Activated CD4-positive, alpha-beta T cell treated with anti-CD3 and anti-CD28 coated beads, Interleukin-2, amount 10 ng/mL, durations not matched to agents 24 days and 14 days (primary cell): ENCODE measurements at places on chromosomes 12 and 14. TPM values are rescaled to one million over a fixed set of nuclear protein-coding genes. Genes with fewer than 3 reads are reported as not detected.

The MYF5 gene
- not detected in 2 replicates for total RNA-seq

The FOXA1 gene
- total RNA-seq, result 0.07 TPM in 1 of 2 replicates, not detected in the other

The FLVCR2 gene
- 3.6 and 5.4 TPM in 2 replicates for total RNA-seq

The GPR137C gene
- 0.07 and 0.24 TPM in 2 replicates for total RNA-seq

The ADCY4 gene
- total RNA-seq, result 1.6 and 2.8 TPM in 2 replicates

The MAP1LC3B2 gene
- 0.68 TPM in 1 of 2 replicates, not detected in the other for total RNA-seq

The SERPINA1 gene
- 0.59 and 0.96 TPM in 2 replicates for total RNA-seq

The OAS2 gene
- 111 and 118 TPM in 2 replicates for total RNA-seq

The SLC2A14 gene
- 0.09 and 0.31 TPM in 2 replicates for total RNA-seq

The KCNC2 gene
- not detected in 2 replicates for total RNA-seq

DNA sequence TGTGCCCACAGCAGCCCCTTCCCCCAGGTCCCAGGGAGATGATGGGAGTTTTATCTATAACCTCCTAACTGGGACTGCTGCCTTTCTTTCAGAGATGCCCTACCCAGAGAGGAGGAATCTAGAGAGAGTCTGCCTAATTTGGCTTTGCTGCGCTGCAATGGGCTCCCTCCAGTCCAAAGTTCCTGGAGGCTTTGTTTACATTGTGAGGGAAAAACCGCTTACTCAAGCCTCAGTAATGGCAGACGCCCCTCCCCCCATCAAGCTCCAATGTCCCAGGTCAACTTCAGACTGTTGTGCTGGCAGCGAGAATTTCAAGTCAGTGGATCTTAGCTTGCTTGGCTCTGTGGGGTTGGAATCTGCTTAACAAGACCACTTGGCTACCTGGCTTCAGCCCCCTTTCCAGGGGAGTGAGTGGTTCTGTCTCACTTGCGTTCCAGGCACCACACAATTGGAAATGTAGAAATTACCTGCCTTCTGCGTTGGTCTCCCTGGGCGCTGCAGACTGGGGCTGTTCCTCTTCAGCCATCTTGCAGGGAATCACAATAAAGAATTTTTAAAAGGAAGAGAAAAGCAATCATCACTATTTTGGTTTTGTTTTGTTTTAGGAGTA is 262.5 kb downstream of the FOXG1 start:
- DNase-seq, result no peak
- H3K27ac ChIP-seq, result no peak overlapping the region
- no peaks in the 10 kb centered on the region for H3K4me1 ChIP-seq
- no peaks in the 10 kb centered on the region for H3K36me3 ChIP-seq
- no peaks in the 10 kb centered on the region for H3K27me3 ChIP-seq

- H3K36me3 ChIP-seq, result peaks cover 45% of the 10 kb centered on the region
- H3K27ac ChIP-seq, result peak overlapping the region; percentile 91
- H3K4me1 ChIP-seq, result peaks cover 88% of the 10 kb centered on the region
- DNase-seq, result peak; percentile 67
- H3K4me3 ChIP-seq, result peak overlapping the region; percentile 84
- no peaks in the 10 kb centered on the region for H3K27me3 ChIP-seq
These were observed 1.9 kb downstream of the GPR68 start for GRCh38 chr14:91242635-91243034.

GRCh38 chr14:55446833-55447232 is 6.4 kb upstream of the TBPL2 start:
- no peaks in the 10 kb centered on the region for H3K27me3 ChIP-seq
- no peak overlapping the region for H3K4me3 ChIP-seq
- peaks cover 16% of the 10 kb centered on the region for H3K4me1 ChIP-seq
- no peaks in the 10 kb centered on the region for H3K36me3 ChIP-seq

DNA sequence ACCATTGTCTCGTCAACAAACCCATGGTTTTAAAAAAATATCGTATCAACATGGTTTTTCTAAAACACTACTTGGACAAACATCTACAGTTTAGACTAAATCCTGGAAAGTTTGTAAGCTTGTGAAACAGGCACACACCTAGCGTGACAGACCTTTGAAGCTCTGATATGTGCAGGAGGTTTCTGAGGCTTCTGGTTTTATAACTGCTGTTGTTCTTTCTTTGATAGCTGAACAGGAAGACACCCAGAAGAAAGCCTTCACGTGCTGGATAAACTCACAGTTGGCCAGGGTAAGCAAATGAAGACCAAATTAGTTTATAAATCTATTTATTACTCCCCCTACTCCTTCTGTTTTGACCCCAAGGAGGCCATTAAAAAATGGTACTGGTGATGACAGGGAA is 87.6 kb downstream of the SYNE2 start:
- peak overlapping the region; percentile 40 for H3K27ac ChIP-seq
- H3K36me3 ChIP-seq, result peaks cover 21% of the 10 kb centered on the region
- peaks cover 19% of the 10 kb centered on the region for H3K4me1 ChIP-seq
- DNase-seq, result peak; percentile 74

DNA sequence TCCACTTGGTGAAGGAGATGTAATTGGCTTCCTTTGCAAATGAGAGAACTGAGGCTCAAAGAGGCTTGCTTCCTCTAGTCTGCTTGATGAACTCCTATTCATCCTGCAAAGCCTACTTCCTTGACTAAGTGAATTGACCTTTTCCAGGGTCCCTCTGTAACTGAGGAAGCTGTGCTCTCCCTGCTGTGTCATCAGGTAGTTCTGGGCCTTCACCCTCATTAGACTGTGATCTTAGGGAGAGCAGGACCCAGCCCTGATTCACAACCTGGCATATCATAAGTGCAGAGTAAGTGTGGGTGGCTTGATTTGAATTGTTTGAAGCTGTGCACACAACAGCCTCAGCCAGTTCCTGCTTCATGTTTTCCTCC is 16.3 kb downstream of the ASB2 start:
- peak overlapping the region; percentile 100 for H3K27ac ChIP-seq
- no peaks in the 10 kb centered on the region for H3K27me3 ChIP-seq
- peak; percentile 74 for DNase-seq
- peaks cover 93% of the 10 kb centered on the region for H3K4me1 ChIP-seq
- peaks cover 34% of the 10 kb centered on the region for H3K36me3 ChIP-seq

- no peaks in the 10 kb centered on the region for H3K27me3 ChIP-seq
- peaks cover 42% of the 10 kb centered on the region for H3K4me1 ChIP-seq
- H3K4me3 ChIP-seq, result peak overlapping the region; percentile 58
- DNase-seq, result no peak
These were observed 225.4 kb downstream of the PTPRO start for GRCh38 chr12:15547691-15548090.

GRCh38 chr12:87413784-87414183 is 615.4 kb downstream of the C12orf50 start:
- H3K4me3 ChIP-seq, result no peak overlapping the region
- H3K36me3 ChIP-seq, result no peaks in the 10 kb centered on the region
- no peak for DNase-seq
- H3K4me1 ChIP-seq, result no peaks in the 10 kb centered on the region
- H3K27ac ChIP-seq, result no peak overlapping the region

GRCh38 chr12:15834575-15834974 is 45.4 kb upstream of the EPS8 start:
- no peak for DNase-seq
- no peak overlapping the region for H3K27ac ChIP-seq
- H3K27me3 ChIP-seq, result peaks cover 25% of the 10 kb centered on the region
- no peaks in the 10 kb centered on the region for H3K36me3 ChIP-seq
- H3K4me1 ChIP-seq, result no peaks in the 10 kb centered on the region

DNA sequence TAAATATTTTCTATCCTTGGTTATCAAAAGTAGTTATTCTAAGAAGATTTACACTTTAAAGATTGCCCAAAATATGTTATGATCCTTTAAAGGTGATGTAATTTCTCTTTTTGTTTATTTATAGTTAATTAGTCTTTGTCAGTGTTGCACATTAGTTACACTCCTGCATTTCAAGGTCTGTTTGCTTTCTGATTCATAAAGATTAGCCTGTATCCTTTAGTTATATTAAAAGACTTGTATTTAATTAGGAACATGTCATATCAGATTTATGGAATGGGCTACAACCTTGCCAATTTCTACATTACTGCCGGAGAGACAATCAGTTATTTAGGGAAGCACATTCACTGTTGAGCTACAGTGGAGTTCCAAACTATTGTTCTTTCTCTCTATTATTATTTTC is 3.5 kb downstream of the EPYC start:
- DNase-seq, result no peak
- no peaks in the 10 kb centered on the region for H3K36me3 ChIP-seq
- no peaks in the 10 kb centered on the region for H3K4me1 ChIP-seq
- H3K27ac ChIP-seq, result no peak overlapping the region
- peaks cover 6% of the 10 kb centered on the region for H3K27me3 ChIP-seq

GRCh38 chr12:5794156-5794555 is 150.9 kb downstream of the ANO2 start:
- no peak overlapping the region for H3K27ac ChIP-seq
- no peak overlapping the region for H3K4me3 ChIP-seq
- no peaks in the 10 kb centered on the region for H3K36me3 ChIP-seq
- H3K4me1 ChIP-seq, result no peaks in the 10 kb centered on the region

- peaks cover 19% of the 10 kb centered on the region for H3K27me3 ChIP-seq
- no peak for DNase-seq
- no peaks in the 10 kb centered on the region for H3K36me3 ChIP-seq
- no peaks in the 10 kb centered on the region for H3K4me1 ChIP-seq
- H3K4me3 ChIP-seq, result no peak overlapping the region
- no peak overlapping the region for H3K27ac ChIP-seq
These were observed 84.0 kb downstream of the PRMT8 start for GRCh38 chr12:3574986-3575385.

- H3K4me1 ChIP-seq, result peaks cover 32% of the 10 kb centered on the region
- H3K27me3 ChIP-seq, result no peaks in the 10 kb centered on the region
- H3K27ac ChIP-seq, result peak overlapping the region; percentile 96
These were observed 494 bp downstream of the TMTC3 start for GRCh38 chr12:88142610-88142991.
